ENCODE measurements at places on chromosomes 5 and 9.

DNA sequence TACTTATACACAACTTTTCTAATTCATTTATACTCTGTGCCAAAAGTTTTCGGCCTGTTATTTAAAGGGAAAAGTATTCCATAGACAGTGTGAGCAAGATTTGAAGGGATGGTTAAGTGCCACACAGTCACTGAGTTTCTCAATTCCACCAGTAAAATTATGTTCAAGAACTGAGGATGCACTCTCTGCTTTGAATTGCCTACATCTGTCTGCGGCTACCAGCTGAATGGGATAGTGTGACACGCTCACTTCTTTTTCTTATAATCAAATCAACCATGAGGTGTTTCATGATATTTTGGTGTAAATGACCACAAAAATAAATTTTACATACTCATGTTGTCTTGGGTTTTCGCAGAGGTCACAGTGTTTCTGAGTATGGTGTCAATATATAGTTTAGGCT is 218.4 kb upstream of the TMEM161B start:
- no peak for DNase-seq

- DNase-seq = no peak
Observed at GRCh38 chr9:116163293-116164055, 9.9 kb downstream of the PAPPA start.

GRCh38 chr9:25206027-25206426 is 472.2 kb downstream of the TUSC1 start:
- DNase-seq = no peak

DNA sequence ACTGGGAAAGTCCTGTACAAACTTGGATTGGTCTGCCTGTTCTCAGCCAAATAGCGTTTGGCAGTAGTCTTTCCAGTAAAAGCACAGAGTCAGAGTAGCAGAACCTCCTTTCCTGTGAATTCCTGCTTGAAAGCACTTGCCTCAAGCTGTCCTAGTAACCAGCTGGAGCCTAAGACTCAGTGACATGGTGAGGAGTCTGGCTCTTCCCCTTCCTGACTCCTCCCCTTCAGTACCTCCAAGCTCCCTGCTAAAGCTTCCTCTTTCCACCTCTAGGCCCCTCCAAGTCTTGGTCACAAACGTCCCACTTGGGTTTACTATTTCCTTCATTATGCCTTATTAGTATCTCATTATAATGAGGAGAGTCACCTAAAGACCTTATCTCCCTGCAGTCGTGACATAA is 21.4 kb upstream of the FAM81B start:
- DNase-seq = no peak

DNA sequence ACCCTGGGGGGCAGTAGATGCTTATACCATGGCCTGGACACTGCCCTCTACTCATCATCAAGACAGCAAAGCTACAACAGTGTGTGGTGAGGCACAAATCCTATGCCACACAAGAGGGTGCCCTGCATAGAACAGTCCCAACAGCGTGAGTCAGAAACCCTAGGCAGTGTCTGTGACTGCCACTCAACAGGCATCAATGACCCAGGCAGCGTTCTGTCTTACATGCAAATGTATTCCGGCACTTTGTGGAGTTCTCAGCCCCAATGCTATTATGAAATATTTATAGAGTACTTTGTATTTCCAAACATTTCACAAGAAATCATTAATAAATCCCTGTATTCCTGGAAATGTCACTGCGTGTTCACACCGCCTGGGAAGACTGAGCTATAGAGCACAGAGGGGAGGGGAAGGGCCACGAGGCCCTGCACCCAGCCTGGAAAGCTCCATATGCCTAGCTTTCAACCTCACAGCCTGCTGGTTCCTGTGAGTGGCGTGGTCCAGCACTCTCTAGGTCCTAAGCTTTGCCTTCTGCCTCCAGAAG is 77.7 kb downstream of the NIPSNAP3B start:
- no peak for DNase-seq

GRCh38 chr9:27423915-27424710 is 100.0 kb upstream of the IFNK start:
- no peak for DNase-seq

DNA sequence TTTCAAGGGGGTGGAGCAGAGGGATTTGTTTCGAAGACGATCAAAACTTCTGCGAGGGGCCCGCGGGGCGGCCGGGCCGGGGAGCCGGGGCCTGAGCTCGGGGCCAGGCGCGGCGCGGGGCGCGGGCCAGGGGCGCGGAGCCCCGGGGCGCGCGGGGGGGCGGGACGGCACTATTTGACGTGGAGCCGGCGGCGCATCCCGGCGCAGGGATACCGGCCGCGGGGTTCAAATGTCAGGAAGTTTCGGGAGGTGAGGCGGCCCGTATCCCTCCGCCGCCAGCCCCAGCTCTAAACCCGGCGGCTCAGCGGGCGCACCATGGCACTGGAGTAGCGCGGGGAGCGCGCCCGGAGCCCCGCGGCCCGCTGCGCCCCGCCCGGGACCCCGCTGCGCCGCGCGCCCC is at the start of gene LMX1B:
LMX1B (plus strand) TSS at position 278 of the 400 bp plus-strand sequence. CDS start 522 bp downstream, outside the sequence.
- DNase-seq = no peak

GRCh38 chr9:132590037-132590317 is 7.6 kb downstream of the BARHL1 start:
- no peak for DNase-seq

- no peak for DNase-seq
Observed at GRCh38 chr5:95628933-95629332, 9.0 kb downstream of the GPR150 start.

DNA sequence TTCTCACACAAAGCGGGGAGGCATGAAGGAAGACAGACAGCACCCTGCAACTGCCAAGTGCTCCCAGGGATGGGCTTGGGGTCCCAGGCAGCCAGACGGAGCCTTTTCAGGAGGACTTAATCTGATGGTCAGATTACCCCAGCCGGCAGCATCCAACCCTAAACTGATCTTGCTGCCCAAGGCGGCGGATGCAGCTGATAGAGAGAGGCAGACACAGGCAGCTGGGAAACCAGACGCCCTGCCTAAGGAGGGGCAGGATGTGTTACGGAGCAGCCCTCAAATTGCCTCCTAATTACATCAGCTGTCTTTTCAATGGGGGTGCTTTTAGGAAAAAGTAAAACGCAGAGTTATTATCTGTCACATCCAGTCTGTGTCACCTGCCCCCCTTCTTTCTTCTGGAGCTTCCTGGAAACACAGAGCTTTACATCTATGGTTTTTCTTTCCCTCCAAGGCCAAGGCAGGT is 190.9 kb upstream of the PANK3 start:
- DNase-seq = no peak

- no peak for DNase-seq
Observed at GRCh38 chr9:109426626-109427402, 71.3 kb downstream of the PTPN3 start.

Data from stimulated activated CD4-positive, alpha-beta T cell treated with anti-CD3 and anti-CD28 coated beads, Interleukin-15, amount 100 ng/mL, for 24 hours (primary cell).